Temporal lobe (tissue), 4 donors: ENCODE measurements at places on chromosomes 2 and 18. TPM values are rescaled to one million over a fixed set of nuclear protein-coding genes. Genes with fewer than 3 reads are reported as not detected.

The RFX8 gene
- 0.49 TPM for total RNA-seq

The NXPH2 gene
- total RNA-seq: 17.2 TPM

The ASAP2 gene
- total RNA-seq: 44.5 TPM

The MC4R gene
- 1.2 TPM for total RNA-seq

The RPL31 gene
- 684 TPM for total RNA-seq

The LMAN1 gene
- 41.1 TPM for total RNA-seq

The G6PC2 gene
- not detected for total RNA-seq
